ENCODE measurements at places on chromosomes 5 and 9.

- DNase-seq, result no peak
Measured at GRCh38 chr9:135719472-135719871, 17.5 kb downstream of the KCNT1 start.

DNA sequence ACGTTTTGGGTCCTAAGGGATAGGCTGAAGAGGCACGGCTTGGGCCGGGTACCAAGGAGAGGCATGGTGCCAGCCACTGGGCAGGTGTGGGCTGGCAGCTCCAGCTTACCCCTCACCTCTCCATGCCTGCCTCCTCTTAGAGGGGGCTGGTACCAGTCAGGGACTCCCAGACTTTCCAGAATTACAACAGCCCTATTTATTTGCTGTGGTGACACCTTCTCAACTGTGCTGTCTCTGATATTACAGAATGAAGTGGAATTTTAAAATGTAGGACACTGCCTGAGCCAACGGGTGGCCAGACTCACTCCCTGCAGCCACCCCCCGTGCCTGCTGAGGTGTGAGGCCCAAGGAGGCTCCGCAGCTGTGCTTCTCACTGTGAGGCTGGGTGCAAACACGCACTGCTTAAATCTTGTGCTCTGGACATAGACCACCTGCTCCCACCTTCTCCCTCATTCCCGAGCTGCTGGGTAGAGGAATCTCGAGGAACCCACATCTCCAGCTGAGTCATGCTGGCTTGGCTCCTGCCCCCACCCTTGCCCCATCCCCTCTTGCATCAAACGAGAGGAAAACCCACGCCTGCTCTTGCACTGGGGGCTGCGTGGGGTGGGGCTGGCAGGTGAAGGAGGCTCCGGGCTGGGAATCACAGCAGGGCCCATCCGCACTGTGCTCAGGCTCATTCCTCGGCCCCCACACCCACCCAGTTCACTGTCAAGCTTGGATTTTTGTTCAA, 47.9 kb downstream of the PRRT1B start:
- DNase-seq, result no peak

DNA sequence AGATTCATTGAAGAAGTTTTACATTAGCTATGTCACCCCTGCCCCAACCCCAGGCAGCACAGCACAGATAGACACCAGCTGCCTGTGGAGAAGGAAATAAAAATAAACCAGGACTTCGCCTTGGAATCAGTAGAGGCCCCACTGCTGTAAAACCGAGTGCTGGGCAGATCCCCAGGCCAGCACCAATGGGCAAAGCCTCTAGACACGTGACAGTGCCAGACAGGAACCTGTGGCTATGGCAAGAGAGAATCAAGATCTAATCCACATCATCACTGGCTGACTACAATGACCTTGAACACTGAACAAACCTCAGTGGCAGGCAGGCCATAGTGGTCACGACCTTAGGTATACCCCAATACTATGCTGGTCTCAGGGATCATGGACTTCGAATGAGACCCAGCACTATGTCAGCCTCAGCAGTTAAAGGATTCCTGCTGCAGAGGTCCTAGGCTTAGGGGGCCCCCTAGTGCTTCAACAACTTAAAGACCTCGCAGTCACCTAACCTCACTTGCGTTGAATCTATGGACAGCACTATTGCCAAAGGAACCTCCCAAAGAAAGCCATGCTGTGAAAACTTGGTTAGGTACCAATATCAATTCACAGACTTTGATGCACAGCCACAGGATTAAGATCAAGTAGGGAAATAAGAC, 2118.6 kb upstream of the C9orf72 start:
- peak; percentile 43 for DNase-seq

DNA sequence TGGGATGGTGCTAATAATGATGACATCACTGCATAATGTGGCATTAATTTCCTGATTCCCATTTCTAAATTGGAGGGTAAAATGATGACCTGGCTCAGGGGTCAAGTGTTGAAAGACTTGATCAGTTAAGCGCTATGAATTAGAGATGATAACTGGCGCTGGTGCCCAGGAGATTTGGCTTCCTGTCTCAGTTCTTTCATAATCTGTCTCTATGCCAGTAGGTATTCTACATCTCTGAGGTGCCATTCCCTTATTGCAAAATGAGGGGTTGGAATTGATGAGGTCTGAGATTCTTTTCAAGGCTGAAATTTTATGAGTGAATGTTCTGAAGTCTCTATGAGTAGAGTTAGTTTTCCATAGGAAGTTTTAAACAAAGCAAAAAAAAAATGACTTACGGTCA, 1715.1 kb upstream of the WWC1 start:
- no peak for DNase-seq

GRCh38 chr5:33229216-33229615, 211.5 kb upstream of the TARS1 start:
- no peak for DNase-seq

DNA sequence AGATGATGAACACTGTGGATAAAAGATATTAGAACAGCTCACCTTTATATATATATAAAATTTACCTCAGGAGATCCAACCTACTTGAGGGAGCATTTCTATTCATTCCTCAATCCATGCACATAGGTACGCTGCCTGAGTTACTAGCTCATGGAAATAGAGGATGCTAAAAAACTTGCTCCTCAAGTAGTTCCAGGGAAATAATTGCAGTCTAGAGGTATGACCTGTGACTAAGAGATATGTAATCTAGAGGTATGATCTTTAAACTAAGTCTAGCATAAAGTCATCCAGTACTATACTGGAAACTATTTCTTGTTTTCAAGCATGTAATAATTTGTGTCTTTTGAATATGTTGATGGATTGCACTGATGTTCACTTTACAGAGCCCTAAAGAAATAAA, 471.2 kb downstream of the TAF11L14 start:
- no peak for DNase-seq

DNA sequence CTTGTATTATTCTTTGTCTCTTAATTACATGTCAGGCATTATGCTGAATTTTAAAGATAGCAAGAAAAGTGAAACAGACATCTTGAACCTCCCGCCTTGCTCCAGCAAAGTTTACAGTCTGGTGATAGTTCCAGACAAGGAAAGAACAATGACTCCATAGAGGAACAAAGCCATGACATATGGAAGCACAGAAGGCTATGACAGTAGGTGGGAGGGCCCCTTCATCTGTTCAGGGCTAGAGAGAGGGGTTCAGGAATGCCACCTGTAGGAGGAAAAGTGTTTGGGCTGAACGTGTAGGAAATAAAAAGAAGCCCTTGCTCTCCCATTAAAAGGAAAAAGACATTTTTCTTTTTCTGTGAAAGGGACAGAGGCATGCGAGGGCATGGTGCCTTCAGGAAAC, 315.6 kb downstream of the TRIM32 start:
- DNase-seq, result no peak

DNA sequence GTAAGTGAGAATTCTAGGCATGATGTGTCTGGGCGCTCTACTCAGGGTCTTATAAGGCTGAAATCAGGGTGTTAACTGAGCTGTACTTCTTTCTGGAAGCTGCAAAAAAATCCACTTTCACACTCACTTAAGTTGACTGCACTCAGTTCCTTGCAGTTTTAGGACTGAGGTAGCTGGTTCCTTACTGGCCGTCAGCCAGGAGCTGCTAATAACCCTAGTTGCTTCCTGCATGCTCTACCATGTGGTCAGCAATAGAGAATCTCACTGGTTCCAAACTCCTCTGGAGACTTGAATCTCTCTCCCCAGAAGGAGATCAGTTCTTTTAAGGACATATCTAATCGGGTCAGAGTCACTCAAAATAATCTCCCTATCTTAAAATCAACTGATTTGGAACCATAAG, 911.2 kb downstream of the EFNA5 start:
- no peak for DNase-seq

DNA sequence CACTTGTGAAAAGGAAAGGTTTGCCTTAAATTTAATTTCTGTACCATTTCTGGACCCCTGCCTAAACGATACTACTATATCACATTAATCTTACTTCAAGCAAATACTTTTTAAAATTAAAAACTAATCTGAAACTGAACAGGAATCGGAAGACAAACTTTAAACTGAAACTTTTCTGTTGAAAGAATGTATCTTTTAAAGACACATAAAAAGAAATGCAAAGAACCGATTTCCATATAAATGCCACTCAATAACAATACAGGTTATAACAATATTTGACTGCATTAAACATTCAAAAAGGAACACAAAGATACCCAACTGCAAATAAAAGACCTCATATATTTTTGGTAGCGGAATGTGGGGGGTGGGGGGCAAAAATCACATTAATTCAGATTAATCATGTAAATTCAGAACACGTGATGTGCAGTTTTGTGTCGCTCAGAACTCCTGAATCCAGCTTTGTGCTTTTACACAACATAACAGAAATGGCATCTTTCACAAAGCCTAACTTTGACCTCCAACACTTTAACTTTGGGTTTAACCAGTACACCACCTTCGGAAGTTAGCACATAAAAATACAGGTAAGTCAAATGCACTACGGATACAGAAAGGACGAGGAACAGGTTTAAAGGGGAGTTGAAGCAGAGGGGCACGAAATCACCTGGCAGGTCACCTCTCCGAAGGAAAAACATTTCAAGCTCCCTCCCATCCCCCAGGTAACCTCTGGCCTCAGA, 925 bp downstream of the LIFR start:
- DNase-seq, result no peak

- no peak for DNase-seq
Measured at GRCh38 chr5:83955916-83956315, 235.3 kb upstream of the HAPLN1 start.

DNA sequence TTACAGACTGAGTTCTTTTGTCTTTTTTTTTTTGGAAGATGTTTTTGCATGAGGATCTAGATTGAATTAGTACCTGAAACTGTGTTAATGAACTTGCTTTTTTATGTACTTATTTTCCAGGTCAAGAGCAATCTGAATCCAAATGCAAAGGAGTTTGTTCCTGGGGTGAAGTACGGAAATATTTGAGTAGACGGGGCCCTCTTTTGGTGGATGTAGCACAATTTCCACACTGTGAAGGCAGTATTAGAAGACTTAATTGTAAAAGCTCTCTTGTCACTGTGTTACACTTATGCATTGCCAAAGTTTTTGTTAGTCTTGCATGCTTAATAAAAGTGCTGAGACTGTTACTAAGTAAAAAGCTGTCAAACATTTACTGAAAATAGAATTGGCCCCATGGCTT, 14.5 kb downstream of the SLC23A1 start:
- no peak for DNase-seq

- no peak for DNase-seq
Measured at GRCh38 chr5:113450929-113451328, 16.1 kb upstream of the TSSK1B start.

DNA sequence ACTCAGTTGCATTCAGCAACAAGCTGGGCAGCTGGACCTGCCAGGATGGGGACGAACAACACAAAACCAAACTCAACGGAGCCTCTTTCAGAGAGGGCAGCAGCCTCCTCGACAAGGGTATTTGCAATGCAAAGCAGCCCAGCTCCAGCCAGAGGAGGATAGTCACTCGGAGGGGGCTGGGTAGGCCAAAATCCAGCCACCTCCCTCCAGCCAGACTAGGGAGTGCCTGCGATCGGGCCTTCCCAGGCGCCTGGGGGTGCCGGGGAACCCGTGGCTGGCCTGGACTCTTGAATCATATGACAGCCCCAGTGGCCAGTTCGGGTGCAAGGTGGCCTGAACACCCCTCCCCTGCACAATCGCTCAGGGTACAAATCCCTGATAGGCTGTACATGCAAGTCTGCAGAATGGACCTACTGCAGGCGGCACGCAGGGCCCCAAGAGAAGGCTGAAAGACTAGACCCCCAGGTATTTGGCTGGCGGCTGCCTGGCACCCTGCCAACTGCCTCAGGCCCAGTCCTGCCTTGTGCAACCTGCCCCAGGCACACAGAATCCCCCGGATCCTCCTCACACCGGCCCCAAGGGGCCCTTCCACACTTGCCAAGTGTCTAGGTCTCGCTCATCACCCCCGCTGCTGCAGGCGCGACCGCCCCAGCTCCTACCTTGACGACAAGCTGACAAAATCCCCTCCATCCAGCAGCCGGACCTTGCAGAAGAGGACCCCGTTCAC, 1.3 kb downstream of the EEIG1 start:
- DNase-seq, result peak; percentile 37

DNA sequence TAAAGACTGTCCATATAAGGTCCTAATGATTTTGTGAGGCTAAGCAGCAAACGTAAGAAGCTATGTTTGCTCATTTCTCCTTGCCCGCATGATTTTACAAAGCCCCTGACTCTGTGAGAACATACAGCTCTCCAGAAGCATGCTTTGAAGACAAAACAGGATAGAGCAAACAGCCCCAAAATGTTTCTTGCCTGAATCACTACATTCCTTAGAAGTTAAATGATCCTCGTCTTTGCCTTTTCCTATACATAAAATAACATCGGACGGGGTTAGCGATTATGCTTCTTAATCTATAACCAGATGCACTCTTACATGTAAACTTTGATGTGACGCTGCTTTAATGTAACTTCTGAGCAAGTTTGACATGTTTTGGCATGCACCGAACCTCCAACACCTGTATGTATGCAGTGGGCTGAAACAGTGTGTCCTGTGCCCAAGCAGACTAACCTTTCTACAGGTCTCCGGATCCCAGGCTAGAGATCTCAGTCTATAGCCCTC, 353.7 kb downstream of the CETN3 start:
- no peak for DNase-seq

All from nephron progenitor cell (in vitro differentiated cells).